ENCODE measurements at places on chromosomes 12 and 14. TPM values are rescaled to one million over a fixed set of nuclear protein-coding genes. Genes with fewer than 3 reads are reported as not detected.

Gene CLEC6A
- total RNA-seq: not detected

Gene RFLNA
- not detected for total RNA-seq

Gene BCL11B
- total RNA-seq: not detected

Gene FGD6
- 18.1 TPM for total RNA-seq

Gene PIANP
- not detected for total RNA-seq

Gene KRT82
- not detected for total RNA-seq

Gene FKBP3
- total RNA-seq: 39.4 TPM

Gene OASL
- total RNA-seq: 1.7 TPM

Gene KRT6C
- total RNA-seq: not detected

Gene CD27
- total RNA-seq: not detected

Gene GPRC5A
- total RNA-seq: 468 TPM

Gene CMA1
- total RNA-seq: not detected

Gene DNAJC22
- total RNA-seq: 4.7 TPM

Gene DACT1
- not detected for total RNA-seq

Gene AQP2
- not detected for total RNA-seq

Gene LRRIQ1
- total RNA-seq: 4.2 TPM

Gene GDF3
- not detected for total RNA-seq

Gene FSCB
- not detected for total RNA-seq

Gene FAM222A
- 3.1 TPM for total RNA-seq

Gene USP44
- 1.3 TPM for total RNA-seq

Gene ARG2
- 10.2 TPM for total RNA-seq

Gene SMIM41
- total RNA-seq: not detected

Gene TSPAN9
- total RNA-seq: 9.6 TPM

Gene OAS2
- 0.98 TPM for total RNA-seq

Gene ABHD12B
- not detected for total RNA-seq

Gene KTN1
- total RNA-seq: 250 TPM

Gene APOF
- total RNA-seq: not detected

Data from PC-9 (cell line).